ENCODE measurements at places on chromosomes 7 and 10.

- no peak for DNase-seq
Observed at GRCh38 chr7:139772115-139772514, 5.7 kb downstream of the HIPK2 start.

DNA sequence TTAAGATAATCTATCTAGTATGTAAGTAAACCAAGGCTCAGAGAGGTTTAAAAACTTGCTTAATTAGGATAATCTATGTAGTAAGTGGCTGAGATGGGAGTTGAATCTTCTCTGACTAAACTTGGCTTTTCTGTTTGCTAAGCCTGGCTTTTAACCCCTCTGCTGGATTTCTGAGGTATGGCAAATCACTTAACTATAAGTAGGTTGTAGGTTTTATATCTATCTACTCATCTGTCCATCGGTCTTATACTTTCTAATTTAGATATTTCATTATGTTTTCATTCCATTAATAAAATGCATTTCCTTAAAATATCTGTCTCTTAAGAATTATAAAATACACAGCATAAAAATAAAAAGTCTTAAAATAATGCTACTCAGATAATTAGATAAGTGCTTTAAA lies 59.4 kb downstream of the ST7 start:
- no peak for DNase-seq

DNA sequence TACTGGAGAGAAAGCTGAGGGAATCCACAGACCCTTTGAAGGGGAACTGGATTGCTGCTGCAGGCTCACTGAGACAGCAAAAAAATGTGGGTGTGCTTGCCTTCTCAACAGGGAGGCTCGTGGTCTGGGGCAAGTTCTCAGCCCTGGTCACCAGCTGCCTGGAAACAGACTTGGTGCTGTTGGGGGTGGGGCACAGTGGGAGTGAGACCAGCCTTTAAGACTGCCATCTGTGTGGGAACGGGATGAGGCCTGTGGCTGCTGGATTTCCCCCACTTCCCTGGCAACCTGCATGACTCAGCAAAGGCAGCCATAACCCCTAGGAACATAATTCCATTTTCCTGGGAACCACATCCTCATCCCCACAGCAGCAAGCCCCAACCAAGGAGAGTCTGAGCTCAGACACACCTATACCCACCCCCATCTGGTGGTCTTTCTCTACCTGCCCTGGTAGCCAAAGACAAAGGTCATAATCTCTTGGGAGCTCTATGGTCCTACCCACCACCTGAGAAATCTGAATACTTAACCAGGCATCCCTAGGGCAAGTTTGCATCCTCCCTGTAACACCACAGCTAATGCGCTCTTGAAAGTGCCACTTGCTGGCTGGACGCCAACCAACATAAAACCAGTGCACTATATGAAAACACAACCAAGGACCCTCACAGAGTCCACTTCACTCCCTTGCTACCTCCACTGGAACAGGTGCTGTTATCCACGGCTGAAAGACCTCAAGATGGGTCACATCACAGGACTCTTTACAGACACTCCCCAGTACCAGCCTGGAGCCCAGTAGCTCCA lies 45.0 kb upstream of the TFEC start:
- no peak for DNase-seq

GRCh38 chr10:78972947-78973900 lies 95.5 kb upstream of the ZMIZ1 start:
- DNase-seq = peak; percentile 92

- DNase-seq = no peak
Observed at GRCh38 chr7:10718768-10719167, 254.9 kb upstream of the PHF14 start.

DNA sequence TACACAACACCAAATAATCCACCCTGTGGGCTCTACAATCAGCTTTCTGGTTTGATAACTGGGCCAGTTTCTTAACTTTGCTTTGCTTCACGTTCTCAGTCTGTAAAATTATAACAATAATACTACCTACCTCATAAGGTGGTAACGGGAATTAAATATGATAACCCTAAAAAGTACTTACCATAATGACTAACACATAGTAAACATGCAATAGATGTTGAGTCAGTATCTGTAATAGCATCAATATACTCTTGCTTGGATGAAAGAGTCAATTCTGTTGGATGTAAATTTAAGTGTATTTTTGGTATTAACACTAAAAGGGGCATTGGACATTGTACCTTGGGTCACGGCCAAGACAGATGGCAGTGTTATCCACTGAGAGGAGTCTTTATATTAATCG lies 160.5 kb downstream of the FOXP2 start:
- no peak for DNase-seq

GRCh38 chr7:81924494-81924893 lies 154.6 kb upstream of the HGF start:
- no peak for DNase-seq

DNA sequence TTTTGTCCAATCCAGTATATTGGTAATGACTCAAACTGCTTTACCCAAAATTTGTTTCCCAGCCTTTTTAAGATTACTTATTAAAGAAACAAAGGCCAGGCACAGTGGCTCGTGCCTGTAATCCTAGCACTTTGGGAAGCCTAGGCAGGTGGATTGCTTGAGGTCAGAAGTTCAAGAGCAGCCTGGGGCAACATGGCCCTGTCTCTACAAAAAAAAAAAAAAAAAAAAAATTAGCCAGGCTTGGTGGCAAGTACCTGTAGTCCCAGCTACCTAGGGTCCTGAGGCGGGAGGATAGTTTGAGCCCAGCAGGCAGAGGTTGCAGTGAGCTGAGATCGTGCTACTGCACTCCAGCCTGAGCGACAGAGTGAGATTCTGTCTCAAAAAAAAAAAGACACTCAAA lies 7.0 kb upstream of the ARHGAP12 start:
- no peak for DNase-seq

DNA sequence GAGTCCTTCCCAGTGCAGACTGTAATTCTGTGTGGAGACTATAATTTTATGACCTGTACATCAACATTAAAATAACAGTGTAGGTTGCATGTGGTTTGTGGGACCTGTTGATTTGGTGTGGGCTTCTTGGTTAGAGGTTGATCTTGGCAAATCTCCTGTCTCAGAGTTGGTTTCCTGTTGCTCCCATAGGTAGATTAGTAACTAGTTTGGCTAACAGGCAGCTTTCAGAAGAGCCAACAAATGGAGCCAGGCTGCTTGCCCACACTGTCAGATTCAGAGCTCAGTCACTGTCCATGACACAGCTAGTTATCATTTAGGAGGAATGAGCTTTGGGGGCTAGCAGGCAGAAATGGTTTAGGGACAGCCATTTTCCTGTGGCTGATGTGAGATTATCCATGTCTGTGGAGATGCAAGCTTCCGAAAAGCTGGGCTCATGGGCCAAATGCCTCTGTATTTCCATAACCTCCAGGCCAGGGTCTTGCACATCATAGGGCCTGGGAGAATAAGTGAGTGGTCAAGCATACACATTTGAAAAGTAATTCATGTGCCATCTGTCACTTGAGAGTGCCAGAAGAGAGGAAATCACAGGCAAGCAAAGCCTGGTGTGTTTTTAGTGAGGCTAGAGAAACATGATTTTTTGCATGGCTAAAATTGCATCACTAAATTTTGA lies 33.4 kb downstream of the CCM2 start:
- DNase-seq = no peak

GRCh38 chr7:149748076-149748874 lies 25.1 kb downstream of the ZNF467 start:
- DNase-seq = no peak

- peak; percentile 75 for DNase-seq
Observed at GRCh38 chr10:29617880-29618340, 16.9 kb downstream of the SVIL start.

- DNase-seq = no peak
Observed at GRCh38 chr7:121084748-121085336, 96.3 kb downstream of the CPED1 start.

DNA sequence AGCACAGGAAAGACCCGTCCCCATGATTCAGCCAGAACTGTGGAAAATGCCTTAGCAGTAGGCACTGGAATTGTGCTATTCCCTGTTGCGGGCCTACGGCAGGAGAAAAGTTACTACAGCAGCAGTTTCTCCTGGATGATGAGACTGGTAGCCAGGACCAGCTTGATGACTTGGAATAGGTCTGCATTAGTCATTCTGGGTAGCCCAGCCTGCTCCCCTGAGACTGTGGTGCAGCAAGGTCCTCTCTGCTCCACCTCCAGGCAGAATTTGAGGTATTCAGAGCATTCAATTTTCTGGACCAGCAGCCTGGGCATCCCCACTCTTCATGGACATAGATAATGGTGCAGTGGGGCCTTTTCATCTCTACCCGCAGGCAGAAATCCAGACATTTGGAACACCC lies 490.0 kb downstream of the SH2D4B start:
- DNase-seq = no peak

GRCh38 chr10:3895045-3895631 lies 110.1 kb upstream of the KLF6 start:
- DNase-seq = no peak

DNA sequence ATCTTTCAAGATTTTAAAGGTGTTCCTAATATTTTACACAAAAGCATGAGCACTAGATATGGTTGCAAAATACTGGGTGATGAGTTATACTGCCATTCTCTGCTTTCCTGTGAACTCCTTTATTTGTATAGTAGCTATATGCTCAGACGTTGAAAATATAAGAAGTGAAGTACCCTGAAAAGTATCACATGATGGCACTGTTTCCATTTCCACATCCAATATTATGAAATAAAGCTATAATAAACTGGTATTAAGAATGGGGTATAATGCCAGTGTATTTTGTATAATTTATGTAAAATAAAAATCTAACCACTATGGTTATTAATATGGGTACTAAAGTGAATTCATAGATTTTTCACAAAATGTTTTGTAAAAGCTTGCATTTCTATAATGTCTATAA lies 79.6 kb upstream of the FOXP2 start:
- no peak for DNase-seq

DNA sequence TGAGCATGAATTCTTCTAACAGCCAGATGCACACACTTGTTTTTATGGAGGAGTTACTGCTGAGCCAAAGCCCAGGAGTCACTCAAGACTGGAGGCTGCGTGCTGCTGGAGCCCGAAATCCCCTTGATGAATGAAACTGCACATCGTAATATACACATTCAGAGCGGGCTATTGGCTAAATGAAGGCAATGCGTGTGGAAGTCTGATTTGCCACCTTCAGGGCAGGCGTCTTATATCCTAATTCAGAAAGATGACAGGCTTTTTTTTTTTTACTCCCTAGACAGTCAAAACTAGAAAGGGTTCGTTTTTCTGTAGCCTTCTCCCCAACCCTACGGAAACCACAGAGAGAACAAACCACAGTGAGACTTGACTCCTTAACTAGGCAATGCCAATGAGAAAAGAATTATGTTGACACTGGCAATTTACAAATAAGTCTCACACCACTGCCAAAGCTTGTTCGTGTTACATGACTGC lies 227.2 kb upstream of the KLF14 start:
- no peak for DNase-seq

DNA sequence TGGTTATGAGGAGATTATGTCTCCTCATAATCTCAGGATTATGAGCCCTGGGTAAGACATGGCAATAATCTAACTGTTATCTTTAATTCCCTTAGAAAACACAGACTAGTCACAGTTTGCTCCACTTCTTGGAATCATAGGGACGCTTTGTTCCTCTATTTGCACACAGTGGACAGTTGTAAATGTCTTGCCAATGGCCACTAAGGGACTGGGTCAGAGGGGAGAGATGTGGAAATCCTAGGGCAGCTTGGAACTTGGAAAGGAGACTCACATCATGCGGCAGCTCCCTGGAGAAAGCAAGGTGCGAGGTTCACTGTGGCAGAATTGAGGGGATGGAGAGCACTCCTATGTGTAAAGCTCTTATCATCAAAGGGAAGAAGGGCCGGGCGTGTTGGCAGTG lies 266.1 kb downstream of the PRPF18 start:
- DNase-seq = no peak

DNA sequence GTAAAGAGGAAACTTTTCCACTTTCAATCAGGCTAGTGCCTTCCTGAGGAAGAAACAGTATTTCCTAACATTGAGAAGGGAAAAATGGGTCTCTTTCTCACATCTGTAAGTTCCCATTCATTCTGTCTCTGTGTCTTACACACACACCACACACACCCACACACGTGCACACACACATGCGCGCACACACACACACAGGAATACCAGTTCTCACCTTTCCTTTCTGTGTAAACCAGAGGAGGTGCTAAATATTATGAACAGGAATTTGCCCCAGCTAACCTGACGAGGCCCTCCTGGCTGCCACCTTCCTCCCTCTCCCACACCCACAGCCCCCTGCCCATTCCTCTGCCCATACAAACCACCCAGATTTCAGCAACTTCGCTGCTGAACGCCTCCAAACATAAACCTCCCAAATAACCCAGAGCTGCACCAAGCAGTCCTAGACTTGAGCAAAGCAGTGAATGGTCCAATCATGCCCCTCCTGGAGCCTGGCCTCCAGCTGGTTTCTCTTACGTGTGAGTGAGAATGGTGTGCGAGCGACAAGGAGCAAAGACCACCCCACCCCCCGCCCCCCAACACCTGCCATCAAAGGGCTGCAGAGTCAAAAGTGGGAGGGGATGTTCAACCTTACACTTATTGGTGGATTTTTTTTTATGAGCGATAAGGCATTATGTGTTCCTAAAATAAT lies 190.5 kb downstream of the HECW1 start:
- DNase-seq = no peak

DNA sequence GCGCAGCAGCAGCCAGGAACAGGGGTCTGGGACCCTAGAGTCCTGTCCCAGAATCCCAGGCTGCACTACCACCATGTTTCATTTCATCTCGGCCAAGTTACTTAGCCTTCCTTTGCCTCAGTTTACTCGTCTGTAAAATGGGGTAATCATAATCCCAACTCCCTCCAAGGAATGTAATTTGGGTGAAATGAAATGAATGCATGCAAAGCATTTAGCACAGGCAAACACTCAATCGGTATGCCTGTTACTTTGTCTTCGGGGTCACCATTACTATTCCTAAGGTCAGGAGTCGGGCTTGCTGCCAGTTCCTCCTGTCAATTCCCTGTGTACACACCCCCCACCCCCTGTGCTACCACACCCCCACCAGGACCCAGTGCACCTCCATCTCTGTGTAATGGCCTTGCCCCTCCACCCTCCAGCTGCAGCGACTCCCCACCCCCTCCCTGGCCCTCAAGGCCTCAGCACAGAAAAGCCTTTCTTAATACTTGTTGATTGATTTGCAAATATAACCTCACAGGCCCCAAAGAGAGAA lies 1.7 kb downstream of the TNS3 start:
- DNase-seq = no peak

GRCh38 chr7:8176370-8177081 lies 85.4 kb downstream of the ICA1 start:
- no peak for DNase-seq

GRCh38 chr10:43943818-43944360 lies 295.2 kb upstream of the ZNF32 start:
- no peak for DNase-seq

GRCh38 chr10:78875932-78876331 lies 192.8 kb upstream of the ZMIZ1 start:
- DNase-seq = no peak

- no peak for DNase-seq
Observed at GRCh38 chr7:74193913-74194312, 15.9 kb upstream of the LAT2 start.

- no peak for DNase-seq
Observed at GRCh38 chr7:64639267-64640001, 26.5 kb upstream of the ZNF107 start.

Measured in right hindlimb (tissue), 1 donor.